ENCODE measurements at places on chromosomes 7 and 10.

- no peak for DNase-seq
These were observed 21.2 kb downstream of the GRID1 start for GRCh38 chr10:86345296-86345858.

GRCh38 chr10:121216295-121216694 lies 365.1 kb downstream of the WDR11 start:
- no peak for DNase-seq

DNA sequence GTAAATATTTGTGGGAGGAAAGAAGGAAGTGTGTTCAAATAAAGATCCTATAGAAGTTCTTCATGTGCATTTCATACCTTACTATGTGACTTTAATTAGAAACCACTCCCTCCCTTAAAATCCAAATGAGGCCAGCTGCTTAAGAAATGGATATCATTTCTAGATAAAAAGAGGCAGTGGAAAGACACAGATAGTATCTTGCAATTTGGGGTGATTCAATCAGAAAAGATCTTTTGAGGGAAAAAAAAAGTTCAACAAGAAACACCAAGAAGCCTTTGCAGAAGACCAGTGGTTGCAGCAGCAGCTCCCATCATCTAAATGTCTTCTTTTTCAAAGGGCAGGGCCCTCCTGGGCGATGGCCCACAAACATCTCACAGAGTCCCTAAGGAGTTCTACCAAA lies 200.1 kb downstream of the LRRN3 start:
- DNase-seq = no peak

- DNase-seq = no peak
These were observed 5.5 kb upstream of the ZNF316 start for GRCh38 chr7:6631605-6632004.

- no peak for DNase-seq
These were observed 8.1 kb upstream of the ANK3 start for GRCh38 chr10:60397792-60398191.

- DNase-seq = no peak
These were observed 146.6 kb upstream of the RNF32 start for GRCh38 chr7:156493942-156494341.

GRCh38 chr7:121475806-121476205 lies 79.7 kb upstream of the FAM3C start:
- DNase-seq = no peak
